ENCODE measurements at places on chromosomes 12 and 14.
A peak's percentile ranks its signal among the peaks of the same experiment; 100 is the strongest.

- DNase-seq, result no peak
Measured at GRCh38 chr12:27979145-27979544, 6.6 kb upstream of the PTHLH start.

DNA sequence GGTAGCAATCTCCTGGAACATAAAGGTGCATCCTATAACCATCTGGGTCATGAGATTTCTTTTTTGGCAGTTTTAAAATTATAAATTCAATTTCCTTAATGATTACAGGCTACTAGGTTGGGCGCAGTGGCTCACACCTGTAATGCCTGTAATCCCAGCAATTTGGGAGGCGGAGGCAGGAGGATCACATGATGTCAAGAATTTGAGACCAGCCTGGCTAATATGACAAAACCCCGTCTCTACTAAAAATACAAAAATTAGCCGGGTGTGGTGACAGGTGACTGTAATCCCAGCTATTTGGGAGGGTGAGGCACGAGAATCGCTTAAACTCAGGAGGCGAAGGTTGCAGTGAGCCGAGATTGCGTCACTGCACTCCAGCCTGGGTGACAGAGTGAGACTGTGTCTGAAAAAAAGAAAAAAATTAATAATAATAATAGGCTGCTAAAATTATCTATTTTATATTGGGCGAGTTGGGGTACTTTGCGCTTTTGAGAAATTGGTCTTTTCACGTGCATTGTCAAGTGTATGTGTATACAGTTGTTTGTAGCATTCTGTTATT lies 17.2 kb upstream of the ARF6 start:
- DNase-seq, result no peak

GRCh38 chr12:78018939-78019338 lies 188.2 kb downstream of the NAV3 start:
- no peak for DNase-seq

DNA sequence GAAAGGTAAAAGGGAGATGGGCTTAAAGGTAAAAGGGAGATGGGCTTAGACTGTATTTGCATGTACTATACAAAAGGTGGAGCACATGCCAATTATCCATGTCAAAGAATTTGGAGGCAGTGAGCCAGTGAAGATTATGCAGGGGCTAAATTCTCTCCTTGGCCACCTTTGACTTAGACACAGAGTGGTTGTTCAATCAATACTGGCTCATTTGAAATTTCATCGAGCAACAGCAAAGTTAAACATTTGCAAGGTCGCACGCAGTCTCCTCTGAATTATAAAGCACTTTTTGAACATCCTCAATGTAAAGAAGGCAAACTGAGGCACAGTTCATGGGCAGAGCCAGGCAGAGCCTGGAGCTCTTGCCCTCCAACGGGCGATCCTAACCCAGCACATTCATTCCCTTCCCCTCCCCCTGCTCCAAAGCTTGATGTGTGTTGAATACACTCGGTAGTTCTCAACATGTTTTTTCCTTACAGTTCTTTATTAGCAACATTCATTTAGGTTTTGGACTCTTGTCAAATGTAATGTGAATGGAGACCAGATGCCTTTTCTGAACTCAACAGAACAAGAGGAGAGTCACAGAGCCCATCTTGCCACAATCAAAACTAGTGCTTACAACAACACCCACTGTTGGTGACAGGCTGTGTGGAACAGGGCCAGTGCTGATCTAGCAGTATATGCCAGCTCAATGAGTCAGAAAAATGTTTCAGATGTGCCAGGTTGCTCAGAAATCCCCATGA lies 169.7 kb upstream of the G2E3 start:
- no peak for DNase-seq

- DNase-seq, result no peak
Measured at GRCh38 chr14:68553311-68553710, 239.6 kb downstream of the ZFP36L1 start.

DNA sequence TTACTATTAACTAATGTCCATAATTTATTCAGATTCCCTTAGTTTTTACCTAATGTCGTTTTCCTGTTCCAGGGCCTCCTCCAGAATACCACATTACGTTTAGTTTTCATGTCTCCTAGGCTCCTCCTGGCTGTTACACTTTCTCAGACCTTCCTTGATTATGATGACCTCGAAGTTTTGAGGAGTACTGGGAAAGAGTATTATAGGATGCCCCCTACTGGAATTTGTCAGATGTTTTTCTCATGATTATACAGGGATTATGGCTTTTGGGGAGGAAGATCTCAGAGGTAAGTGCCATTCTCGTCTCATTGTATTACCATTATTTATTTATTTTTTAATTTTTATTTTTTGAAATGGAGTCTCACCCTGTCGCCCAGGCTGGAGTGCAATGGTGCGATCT lies 17.7 kb upstream of the C1S start:
- no peak for DNase-seq

GRCh38 chr14:65731933-65732506 lies 319.5 kb downstream of the FUT8 start:
- DNase-seq, result no peak

- DNase-seq, result no peak
Measured at GRCh38 chr12:24550609-24551008, 398.3 kb downstream of the BCAT1 start.

- no peak for DNase-seq
Measured at GRCh38 chr12:62724947-62725451, 210.0 kb downstream of the PPM1H start.

DNA sequence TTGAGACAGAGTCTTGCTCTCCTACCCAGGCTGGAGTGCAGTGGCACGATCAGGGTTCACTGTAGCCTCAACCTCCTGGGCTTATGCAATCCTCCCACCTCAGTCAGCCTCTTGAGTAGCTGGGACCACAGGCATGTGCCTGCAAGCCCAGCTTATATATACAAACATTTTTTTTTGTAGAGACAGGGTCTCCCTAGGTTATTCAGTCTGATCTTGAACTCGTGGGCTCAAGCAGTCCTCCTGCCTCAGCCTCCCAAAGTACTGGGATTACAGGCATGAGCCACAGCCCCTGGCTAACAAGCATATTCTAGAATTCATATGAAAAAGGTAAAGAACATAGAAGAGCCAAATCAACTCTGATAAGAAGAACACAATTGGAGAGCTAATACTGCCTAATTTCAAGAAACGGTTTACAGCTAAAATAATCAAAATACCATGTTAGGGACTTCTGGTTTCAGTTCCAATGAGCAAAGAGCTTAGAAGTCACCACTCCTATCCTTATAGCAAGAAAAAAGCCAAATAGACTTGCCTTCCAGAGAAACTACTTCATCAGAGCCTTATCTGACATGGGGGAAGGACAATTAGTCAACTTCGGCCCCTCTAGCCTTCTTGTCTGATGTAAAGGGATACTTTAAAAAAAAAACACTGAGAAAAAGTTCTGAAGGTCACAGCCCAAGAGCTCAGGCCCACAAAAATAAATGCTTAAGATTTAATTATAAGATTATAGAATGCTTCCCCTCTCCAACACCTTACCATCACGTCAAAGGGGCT lies 37.6 kb downstream of the TMEM116 start:
- no peak for DNase-seq

DNA sequence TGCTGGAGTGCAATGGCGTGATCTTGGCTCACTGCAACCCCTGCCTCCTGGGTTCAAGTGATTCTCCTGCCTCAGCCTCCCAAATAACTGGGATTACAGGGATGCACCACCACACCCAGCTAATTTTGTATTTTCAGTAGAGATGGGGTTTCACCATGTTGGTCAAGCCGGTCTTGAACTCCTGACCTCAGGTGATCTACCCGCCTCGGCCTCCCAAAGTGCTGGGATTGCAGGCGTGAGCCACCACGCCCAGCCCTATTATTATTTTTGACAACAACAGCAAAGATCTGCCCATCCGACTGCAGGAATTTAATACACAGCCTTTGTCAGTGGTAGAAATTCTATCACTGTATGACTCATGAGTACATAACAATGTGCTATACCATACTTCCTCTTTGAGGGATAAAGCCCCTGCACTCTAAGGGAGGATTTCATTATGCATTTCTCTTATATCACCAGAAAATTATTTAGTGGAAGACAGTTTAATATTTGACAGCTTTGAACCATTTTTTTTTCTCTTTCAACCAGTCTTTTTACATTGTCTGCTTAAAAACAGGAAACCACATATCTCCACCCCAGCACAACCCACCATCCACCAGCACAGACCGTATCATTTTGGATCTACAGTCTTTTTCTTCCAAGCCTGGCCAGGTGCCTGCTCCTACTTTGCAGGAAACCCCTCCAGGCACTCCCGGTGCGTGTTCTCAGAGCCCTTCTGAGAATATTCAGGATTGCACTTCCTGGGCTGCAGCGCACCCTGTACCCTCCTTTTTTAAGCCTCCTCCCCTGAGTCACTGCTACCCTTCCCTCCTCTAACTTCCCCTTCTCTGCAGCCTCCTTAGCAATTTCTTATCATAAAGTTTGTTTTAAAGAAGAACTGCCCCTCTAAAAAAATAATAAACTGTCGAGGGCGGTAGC lies 594 bp downstream of the ARHGDIB start:
- DNase-seq, result no peak

- no peak for DNase-seq
Measured at GRCh38 chr14:73254247-73255004, 17.1 kb downstream of the PAPLN start.

DNA sequence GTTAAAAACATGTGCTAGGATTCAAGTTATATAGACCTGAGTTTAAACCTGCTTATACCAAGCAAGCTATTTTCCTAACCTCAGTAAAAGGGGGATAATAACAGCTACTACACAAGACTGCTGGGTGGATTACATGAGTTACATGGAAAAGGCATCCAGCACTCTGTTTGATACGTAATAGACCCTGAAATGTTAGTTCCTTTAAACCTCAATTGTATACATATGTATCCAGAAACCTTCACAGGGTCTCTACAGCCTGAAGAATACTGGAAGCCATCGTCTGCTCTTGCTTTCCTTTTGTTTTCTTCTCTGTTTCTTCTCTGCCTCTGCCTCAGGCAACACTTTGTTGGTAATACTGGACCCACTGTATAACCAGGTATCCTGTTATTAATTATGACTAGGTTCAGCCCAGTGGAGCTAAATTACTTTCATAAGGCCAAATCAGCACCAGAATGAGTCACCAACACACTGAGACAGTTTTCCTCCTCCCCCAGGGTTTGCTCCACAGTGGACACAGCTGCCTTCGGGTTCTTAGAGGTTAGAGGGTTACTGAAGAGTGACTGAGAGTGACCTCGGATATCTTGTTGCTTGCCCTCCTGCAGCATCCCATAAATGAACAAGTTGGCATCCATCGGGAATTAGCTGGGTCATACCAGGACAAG lies 127.1 kb downstream of the CAPZA3 start:
- DNase-seq, result no peak

- peak; percentile 91 for DNase-seq
Measured at GRCh38 chr12:14884458-14884878, 1.2 kb downstream of the MGP start.

GRCh38 chr12:46181465-46181864 lies 87.4 kb downstream of the SLC38A1 start:
- DNase-seq, result no peak

- no peak for DNase-seq
Measured at GRCh38 chr12:68393417-68393816, 61.3 kb upstream of the MDM1 start.

- DNase-seq, result no peak
Measured at GRCh38 chr12:6555018-6555691, 687 bp downstream of the IFFO1 start.

DNA sequence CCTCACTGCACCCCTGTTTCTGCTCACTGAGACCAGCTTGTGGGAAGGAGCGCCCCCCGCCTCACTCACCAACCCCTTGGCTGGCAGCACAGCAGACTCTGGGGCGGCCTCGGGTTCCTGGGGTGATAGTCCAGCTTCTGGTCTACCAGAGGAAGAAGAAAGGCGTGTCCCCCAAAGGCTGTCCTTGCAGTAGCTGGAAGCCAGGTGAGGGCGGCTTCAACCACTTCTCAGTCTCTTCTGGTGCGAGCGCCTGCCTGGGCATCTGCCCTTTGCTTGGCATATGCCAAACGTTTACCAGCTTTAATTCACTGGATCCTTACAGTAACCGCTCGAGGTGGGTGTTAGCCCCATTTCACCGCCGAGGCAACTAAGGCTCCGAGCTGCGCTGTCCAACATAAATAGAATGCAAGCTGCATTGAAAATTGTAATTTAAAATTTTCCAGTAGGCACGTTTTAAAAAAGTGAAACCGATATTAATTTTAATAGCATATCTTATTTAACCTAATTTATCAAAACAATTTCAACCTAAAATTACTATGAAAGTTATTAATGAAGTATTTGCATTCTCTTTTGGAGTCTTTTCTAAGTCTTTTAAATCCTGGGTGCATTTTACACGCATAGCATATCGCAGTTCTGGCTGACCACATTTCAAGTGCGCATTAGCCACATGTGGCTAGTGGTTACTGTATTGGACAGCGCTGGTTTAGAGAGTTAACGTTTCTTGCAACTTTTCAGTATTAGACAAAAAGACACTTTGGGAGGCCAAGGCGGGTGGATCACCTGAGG lies 872 bp downstream of the FAM177A1 start:
- peak; percentile 67 for DNase-seq

DNA sequence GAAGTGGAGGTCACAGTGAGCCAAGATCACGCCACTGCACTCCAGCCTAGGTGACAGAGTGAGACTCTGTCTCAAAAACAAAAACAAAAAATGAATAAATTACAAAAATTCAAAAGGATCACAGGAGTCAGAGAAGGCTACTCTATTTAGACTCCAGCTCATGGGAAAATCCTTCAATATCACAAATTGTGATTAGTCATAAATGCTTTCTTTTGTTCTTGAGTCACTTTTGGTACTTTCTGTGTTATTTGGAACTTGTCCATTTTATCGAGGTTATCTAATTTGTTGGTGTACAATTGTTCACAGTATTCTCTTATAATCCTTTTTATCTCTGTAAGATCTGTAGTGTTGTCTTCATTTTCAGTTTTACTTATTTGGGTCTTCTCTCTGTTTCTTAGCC lies 18.9 kb downstream of the ALDH2 start:
- DNase-seq, result no peak

- no peak for DNase-seq
Measured at GRCh38 chr14:49972823-49973222, 79.9 kb downstream of the ARF6 start.

DNA sequence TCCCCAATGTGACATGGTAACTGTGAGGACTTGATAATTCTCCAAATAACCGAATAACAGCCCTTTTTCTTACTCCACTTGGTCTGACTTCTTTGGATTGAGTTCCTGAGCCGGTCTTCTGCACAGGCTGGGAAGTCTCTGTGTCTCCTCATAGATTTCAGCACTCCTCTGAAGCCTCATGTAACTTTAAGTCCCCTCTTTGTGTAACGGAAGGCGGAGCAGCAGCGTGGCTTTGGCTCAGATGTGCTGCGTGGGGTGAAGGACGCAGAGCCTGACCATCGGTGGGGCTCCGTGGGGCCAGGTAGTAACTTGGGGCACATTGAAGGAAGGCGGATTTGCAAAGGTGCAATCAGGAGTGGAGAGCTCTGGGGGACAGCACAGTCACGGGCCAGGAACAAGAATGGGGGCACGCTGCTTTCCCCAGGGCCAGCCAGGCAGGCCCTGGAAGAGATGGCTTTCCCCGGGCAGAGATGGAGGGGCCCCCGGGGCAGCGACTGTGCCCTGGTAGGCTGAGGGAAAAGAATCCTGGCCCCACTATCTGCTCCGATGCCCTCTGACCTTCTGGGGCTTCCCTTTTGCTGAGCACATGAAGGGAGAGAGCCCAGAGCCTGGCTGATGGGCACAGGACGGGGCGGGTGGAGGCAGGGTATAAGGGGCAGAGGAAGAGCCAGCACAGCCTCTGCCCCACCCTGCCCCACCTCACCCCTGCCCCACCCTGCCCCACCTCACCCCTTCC lies 56.9 kb downstream of the ADGRD1 start:
- no peak for DNase-seq

GRCh38 chr12:59850268-59850667 lies 254.4 kb downstream of the SLC16A7 start:
- no peak for DNase-seq

- no peak for DNase-seq
Measured at GRCh38 chr12:69097619-69098368, 141.6 kb upstream of the CPSF6 start.

- no peak for DNase-seq
Measured at GRCh38 chr12:93540466-93540865, 32.0 kb upstream of the SOCS2 start.

Measured in stimulated activated naive CD4-positive, alpha-beta T cell (primary cell).